Esophagus squamous epithelium (tissue), 5 donors: ENCODE measurements at places on chromosomes 2 and 18.

DNA sequence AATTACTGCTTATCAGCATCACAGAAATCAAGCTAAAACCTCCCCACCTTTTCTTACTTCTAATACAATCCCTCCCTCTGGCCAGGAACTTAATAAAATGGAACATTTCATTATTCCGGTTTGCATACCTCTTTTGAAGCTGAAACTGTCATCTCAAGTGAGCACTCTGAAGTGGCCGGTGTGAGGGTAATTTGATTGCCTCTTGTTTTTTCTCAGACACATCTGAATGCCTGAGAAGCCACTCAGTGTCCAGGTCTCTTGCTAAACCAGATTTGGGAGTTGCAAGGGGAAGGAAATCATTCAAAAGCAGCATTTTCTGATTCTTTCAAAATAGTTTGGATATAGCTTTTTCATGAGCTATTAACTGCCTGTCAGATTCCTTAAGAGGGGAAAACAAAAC lies 190.3 kb downstream of the C1D start:
- DNase-seq: no peak

- DNase-seq: no peak
These were observed 2.3 kb downstream of the RFTN2 start for GRCh38 chr2:197673106-197673505.

GRCh38 chr2:99636144-99637034 lies 146.6 kb upstream of the REV1 start:
- no peak for DNase-seq

- DNase-seq: no peak
These were observed 3.8 kb upstream of the CDKL4 start for GRCh38 chr2:39247512-39248043.

- DNase-seq: no peak
These were observed 5.9 kb downstream of the ASXL3 start for GRCh38 chr18:33583901-33584300.

- no peak for DNase-seq
These were observed 145.8 kb upstream of the MGAT5 start for GRCh38 chr2:134108113-134108512.

GRCh38 chr2:23655934-23656596 lies 270.9 kb downstream of the ATAD2B start:
- DNase-seq: no peak

- DNase-seq: no peak
These were observed 3.0 kb downstream of the ANKRD53 start for GRCh38 chr2:70981421-70981820.

GRCh38 chr2:49165662-49166061 lies 11.3 kb upstream of the FSHR start:
- no peak for DNase-seq

- DNase-seq: no peak
These were observed 13.1 kb upstream of the CETN1 start for GRCh38 chr18:567122-567521.

DNA sequence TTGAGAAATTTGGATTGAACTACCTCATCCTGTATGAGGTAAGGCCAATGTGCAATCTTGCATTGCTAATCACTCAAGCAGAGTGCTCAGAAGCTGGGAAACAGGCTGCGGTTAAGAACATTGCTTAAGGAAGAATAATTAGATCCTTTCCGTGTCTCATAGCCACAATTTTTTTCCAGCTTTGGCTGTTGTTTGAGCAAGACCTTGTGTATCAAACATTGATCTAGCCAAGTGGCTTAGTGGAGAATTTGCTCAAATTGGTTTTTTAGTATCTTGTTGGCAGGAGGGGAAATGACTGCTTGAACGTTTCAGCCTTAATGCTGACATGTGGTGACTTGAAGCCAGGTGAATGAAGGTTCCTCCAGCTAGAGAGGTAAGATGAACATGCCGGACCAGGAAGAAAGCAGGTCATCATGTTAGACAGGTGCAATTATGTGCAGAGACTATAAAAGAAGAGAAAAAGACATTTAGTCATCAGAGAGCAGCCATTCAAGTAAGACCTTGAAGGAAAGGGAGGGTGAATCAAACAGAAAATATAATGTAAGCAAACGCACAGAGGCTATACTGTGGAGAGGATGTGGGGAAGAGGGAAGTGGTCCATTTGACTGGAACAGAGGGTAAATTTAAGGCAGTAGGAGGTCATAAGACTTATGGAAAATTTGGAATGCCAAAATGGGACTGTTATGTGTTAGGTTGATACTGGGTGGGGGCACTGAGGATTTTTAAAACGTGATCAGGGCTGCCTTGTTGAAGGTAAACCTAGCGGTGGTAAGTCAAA lies 98.9 kb upstream of the CYP1B1 start:
- no peak for DNase-seq

- no peak for DNase-seq
These were observed 57.4 kb downstream of the ADI1 start for GRCh38 chr2:3461801-3462492.

- DNase-seq: no peak
These were observed 16.1 kb upstream of the OTX1 start for GRCh38 chr2:63034526-63034925.

- no peak for DNase-seq
These were observed 160.5 kb downstream of the TMEM163 start for GRCh38 chr2:134558208-134558830.

DNA sequence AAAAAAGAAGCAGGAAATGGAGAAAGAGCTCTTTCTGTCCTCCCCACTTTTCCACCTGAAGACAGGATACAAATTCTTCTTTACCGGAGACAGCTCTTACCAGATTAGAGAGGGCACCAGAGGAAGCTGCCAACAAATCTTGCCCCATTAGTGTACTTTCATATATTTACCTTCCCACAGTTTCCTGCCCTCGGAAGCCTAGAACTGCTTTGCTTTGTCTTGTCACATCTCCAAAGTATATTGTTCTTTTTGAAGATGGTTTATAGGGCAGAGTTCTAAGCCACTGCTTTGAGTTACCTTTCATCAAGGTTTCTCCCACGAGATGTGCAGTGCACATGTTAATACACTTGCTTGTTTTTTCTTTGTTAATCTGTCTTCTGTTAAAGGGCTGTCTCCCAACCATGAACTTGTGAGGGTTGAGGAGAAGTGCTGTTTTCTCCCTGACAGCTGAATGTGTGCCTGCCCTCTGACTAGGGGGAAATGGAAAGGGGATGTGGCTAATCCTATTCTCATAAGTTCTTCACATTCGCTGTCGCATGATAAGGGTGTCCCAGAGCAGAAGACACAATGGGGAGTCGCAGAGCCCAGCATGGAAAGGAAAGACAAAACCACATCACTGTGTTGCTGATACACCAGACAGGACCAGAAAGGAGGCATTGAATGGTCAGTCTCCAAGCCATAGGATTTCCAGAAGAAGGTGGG lies 24.2 kb downstream of the CENPA start:
- no peak for DNase-seq

DNA sequence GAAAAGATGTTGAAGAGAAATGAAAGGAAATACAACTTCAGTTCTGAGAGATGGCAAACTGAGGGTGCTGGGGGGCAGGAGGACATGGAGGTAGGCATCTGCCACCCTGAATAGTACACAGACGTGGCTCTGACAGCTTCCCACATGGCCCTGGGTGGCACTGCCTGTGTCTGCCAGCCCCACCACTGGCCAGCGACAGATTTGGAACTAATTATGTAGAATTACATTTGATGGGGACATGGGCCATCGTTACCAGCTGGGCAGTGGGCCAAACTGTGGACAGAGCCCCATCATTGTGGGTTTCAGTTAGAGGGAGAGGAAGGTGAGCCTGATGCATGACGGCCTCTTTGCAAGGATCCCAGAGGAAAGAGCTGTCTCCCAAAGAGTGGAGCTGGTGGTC lies 216.0 kb upstream of the HAAO start:
- DNase-seq: no peak

- no peak for DNase-seq
These were observed 127.2 kb upstream of the THSD7B start for GRCh38 chr2:136638193-136638592.

GRCh38 chr18:4888251-4889040 lies 308.6 kb downstream of the AKAIN1 start:
- DNase-seq: no peak

DNA sequence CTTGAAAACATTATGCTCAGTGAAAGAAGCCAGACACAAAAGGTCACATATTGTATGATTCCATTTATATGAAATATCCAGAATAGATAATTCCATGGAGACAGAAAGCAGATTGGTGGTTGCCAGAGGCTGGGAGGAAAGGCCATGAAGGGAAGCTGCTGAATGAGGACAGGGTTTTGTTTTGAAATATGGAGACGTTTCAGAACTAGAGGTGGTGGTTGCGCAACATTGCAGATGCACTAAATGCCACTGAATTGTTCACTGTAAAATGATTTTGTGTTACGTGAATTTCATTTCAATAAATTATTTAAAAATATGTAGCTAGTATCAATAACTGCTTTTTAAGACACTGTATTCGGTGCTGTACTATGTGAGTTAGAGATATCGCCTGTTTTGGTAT lies 101.7 kb upstream of the ZNF236 start:
- DNase-seq: no peak

GRCh38 chr18:71809711-71810110 lies 734.4 kb downstream of the CBLN2 start:
- DNase-seq: no peak

GRCh38 chr2:229832510-229832898 lies 89.3 kb downstream of the TRIP12 start:
- DNase-seq: no peak

GRCh38 chr2:218985021-218985324 lies at the start of gene FEV:
Gene FEV, minus strand, starts transcription at chr2:218985184. Its CDS starts 109 bp downstream, at chr2:218985075.
- no peak for DNase-seq
